Panc1 (cell line): ENCODE measurements at places on chromosomes 5 and 9. TPM values are rescaled to one million over a fixed set of nuclear protein-coding genes. Genes with fewer than 3 reads are reported as not detected.

The HDHD3 gene
- 14.5 TPM for total RNA-seq

The FRMD3 gene
- total RNA-seq = 14.5 TPM

The TMEM171 gene
- total RNA-seq = 2.1 TPM

The TLE1 gene
- 12.9 TPM for total RNA-seq

The PCDHAC1 gene
- 0.59 TPM for total RNA-seq

The HTR1A gene
- not detected for total RNA-seq

The CLPTM1L gene
- total RNA-seq = 188 TPM

The ADRA1B gene
- 8.3 TPM for total RNA-seq

The RFESD gene
- total RNA-seq = 2.2 TPM

The C9orf85 gene
- 8.0 TPM for total RNA-seq

The GPR21 gene
- not detected for total RNA-seq

The PCDH1 gene
- total RNA-seq = 9.0 TPM

The ARL15 gene
- total RNA-seq = 16.5 TPM

The PFN3 gene
- total RNA-seq = not detected

The CLIC3 gene
- 6.2 TPM for total RNA-seq

The PCDHB8 gene
- total RNA-seq = 7.6 TPM

The CKMT2 gene
- not detected for total RNA-seq

The NCBP1 gene
- 30.1 TPM for total RNA-seq

The GRIN1 gene
- 4.9 TPM for total RNA-seq

The GALNT12 gene
- total RNA-seq = 3.3 TPM

The SPATA31C1 gene
- total RNA-seq = not detected

The ZNF608 gene
- 37.5 TPM for total RNA-seq

The ARID3C gene
- 0.33 TPM for total RNA-seq

The CYLC2 gene
- not detected for total RNA-seq

The GAS1 gene
- 0.13 TPM for total RNA-seq

The DOK3 gene
- total RNA-seq = 12.4 TPM

The IFNA16 gene
- not detected for total RNA-seq

The SLC24A2 gene
- total RNA-seq = not detected

The C9 gene
- 0.05 TPM for total RNA-seq

The BTNL8 gene
- total RNA-seq = not detected

The SMIM15 gene
- 77.5 TPM for total RNA-seq

The OGN gene
- 0.08 TPM for total RNA-seq

The FAF2 gene
- 86.6 TPM for total RNA-seq

The GPX8 gene
- 24.8 TPM for total RNA-seq

The IL13 gene
- not detected for total RNA-seq

The WDR31 gene
- total RNA-seq = 0.80 TPM

The SLIT3 gene
- total RNA-seq = 26.4 TPM

The RPL35 gene
- total RNA-seq = 758 TPM

The PCDHGB2 gene
- total RNA-seq = 5.3 TPM

The WDR5 gene
- 36.9 TPM for total RNA-seq

The FSTL4 gene
- total RNA-seq = 0.18 TPM

The CER1 gene
- total RNA-seq = not detected

The NSG2 gene
- not detected for total RNA-seq

The RAD17 gene
- 41.7 TPM for total RNA-seq

The FGF1 gene
- not detected for total RNA-seq

The GLT6D1 gene
- total RNA-seq = not detected

The GRIN3A gene
- 0.03 TPM for total RNA-seq

The SH3TC2 gene
- 0.33 TPM for total RNA-seq

The PROB1 gene
- total RNA-seq = 2.3 TPM

The BARHL1 gene
- total RNA-seq = not detected

The SIT1 gene
- not detected for total RNA-seq

The TRIM32 gene
- total RNA-seq = 20.2 TPM

The ARL10 gene
- 2.0 TPM for total RNA-seq

The MCC gene
- total RNA-seq = 0.41 TPM

The PCDHB4 gene
- total RNA-seq = 0.26 TPM

The KLF9 gene
- 0.95 TPM for total RNA-seq

The TMEM174 gene
- total RNA-seq = not detected
